ENCODE measurements at places on chromosomes 2 and 18.

GRCh38 chr2:239382384-239382880 is 18.4 kb downstream of the HDAC4 start:
- no peak for DNase-seq

DNA sequence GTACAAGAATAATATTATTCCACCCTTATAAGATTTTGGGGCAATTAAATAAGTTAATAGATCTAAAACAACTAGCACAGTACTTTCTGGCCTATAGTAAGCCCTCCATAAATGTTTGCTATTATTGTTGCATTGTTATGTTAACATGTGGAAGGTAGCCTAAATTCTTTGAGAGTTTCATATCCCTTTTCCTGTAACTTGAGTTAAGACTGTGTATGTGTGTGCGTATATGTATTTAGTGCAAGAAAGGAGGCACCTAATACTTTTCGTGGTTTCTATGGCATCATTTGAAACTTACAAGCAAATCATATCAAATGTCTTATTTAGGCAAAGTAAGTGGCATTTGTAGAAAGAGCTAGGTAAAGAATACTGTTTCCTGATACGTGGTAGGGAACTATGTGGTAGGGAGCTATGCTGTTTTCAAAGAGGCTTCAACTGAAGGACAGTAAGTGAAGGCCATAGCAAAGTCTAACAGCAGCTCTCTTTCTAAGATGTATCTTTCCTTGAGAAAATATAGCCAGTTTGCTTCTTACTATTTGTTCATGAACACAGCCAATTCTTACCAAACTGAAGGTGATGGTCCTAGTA is 36.8 kb upstream of the C2orf74 start:
- peak; percentile 7 for DNase-seq

DNA sequence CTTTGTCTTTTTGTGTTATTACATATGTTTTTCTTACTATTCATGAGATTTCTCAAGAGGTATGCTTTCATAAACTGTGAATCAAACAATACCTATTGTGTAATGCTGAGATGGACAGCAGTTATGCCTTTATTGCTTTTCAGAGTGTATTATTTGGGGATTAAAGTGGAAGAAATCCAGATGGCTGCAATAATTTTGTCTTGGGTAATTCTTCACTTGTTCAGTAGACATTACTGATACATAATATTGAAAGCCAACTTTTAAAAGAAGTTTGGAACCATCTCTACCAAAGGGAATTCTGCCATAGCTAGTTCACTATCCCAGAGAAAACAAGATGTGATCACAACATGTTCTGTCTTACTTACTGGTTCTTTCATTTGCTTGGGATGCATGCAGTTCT is 253.4 kb upstream of the ZSWIM2 start:
- DNase-seq: no peak

- no peak for DNase-seq
Observed at GRCh38 chr2:176172007-176172894, 15.1 kb downstream of the HOXD3 start.

GRCh38 chr2:128522829-128523228 is 204.2 kb upstream of the HS6ST1 start:
- no peak for DNase-seq

DNA sequence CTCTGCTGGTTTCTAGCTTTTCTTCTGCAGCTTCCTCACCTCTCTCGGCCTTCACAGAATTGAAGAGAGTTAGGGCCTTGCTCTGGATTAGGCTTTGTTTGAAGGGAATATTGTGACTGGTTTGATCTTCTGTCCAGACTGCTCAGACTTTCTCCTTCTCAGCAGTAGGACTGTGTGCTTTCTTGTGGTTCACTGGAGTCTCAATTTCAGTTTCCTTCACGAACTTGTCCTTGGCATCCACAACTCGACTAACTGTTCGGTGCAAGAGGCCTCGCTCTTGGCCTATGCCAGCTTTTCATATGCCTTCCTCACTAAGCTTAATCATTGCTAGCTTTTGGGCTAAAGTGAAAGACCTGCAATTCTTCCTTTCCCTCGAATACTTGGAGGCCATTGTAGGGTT is 18.9 kb upstream of the SALL3 start:
- no peak for DNase-seq
